Stimulated activated CD8-positive, alpha-beta memory T cell treated with anti-CD3 and anti-CD28 coated beads, Interleukin-2, amount 100 ng/mL, for 48 hours (primary cell): ENCODE measurements at places on chromosomes 16 and 17.

DNA sequence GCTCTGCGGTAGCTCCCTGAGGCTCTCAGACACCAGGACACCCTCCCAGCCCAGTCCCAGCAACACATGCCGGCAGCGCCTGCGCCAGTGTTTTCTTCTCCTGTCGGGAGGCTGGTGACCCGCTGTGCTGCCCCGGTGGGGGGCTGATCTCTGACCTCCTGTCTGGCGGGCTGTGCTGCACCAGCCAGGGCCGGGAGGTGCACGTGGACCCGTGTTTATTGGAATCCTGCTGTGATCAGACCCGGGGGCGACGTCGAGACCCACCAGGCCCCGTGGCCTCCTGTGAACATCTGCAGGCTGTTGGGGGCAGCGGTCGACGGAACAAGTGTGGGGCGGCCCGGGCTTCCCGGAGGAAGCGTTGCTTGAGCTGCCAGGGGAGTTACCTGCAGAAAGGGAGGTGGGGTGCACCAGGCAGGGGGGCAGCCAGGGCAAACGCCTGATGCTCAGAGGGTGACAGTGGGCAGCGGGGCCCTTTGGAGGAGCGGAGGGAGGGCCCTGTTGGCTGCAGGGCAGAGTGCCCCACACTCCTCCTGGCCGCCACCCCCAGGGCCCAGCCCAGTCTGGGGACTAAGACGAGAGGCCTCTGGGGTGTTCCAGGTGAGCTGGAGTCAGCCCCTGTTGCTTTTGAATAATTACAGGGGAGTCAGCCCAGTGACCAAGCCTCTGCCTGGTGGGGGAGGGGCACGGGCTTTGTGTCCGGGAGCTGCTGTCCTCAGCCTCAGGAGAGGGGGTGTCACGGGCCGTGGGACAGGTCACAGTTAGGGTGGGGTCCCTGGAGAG is 2.3 kb upstream of the SSTR5 start:
- DNase-seq: no peak

DNA sequence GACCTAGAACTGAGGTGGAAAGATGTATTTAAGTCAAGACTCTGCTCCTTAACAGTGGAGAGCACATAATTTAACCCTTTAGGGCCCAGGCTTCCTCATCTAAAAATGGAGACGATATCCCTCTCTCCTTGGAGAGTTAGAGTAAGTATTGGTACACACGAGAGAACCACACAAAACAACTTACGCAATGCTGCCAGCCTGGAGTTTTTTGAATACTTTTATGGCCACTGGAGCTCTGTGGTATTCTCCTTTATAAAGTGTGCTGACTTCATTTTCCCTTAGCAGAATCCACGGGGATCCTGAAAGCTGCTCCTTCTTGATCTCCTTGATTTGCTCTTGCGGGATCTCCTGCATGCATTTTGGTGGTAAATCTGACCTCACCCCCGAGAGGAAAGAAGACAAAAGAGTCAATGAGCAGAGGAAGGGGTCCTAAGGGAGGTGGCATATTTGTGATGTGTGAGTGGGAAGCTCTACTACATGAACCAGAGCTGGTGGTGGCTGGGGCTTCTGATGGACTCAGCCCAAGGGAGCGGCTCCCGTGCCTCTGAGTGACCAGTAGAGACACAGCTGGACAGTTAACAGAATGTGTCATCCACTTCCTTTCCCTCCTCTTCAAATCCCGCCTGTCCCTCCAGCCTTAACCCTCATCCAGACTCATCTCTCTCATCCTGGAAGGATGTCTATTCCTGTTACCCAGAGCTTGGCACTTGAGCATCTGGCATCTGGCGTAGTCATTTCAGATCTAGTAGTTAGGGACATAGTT is 9.4 kb downstream of the MLKL start:
- DNase-seq: no peak

DNA sequence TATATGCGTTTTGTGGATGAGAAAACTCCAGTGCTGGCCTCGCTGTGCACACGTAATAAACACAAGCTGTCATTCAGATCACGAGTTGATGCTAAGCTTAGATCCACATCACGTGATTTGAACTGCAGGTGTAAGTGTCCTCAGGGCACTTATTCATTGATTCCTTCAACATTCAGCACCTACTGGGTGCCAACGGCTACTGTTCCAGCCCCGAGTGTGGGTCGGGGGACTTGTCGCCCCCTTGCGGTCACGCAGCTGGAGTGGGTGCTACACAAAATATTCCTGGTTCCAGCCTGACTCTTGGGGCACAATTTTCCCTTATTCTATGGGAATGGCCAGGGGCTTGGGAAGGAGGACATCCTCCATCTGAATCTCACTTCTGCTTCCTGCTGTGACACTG is 29.9 kb upstream of the GINS2 start:
- DNase-seq: no peak

DNA sequence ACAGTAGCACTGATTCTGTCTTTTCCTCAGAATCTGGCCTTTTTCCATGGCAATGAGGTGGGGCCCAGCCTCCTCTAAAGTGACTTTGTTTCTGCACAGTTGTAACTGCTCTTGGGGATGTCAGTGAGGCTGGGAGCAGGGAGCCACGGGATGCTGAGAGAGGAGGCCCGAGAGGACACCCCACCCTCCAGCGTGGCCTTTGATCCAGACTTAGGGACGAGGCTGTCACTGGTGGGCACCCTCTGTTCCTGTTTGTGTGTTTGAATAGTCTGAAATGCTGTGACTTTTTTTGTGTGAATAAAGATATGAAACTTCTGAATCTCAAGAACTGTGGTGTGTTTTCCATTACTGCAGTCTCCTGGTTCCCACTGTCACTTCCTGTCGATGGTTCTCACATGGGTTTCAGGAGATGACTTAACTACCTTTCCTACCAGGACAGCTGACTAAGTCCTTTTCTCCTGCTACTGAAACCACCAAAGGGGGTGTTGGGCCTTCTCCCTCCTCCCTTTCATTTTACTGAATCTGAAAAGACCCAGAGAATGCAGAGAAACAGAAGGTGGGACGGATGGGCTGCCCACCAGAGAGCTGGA is 18.6 kb downstream of the KCTD2 start:
- DNase-seq: no peak

- DNase-seq: no peak
Observed at GRCh38 chr17:47866941-47867340, 16.0 kb upstream of the SP6 start.

DNA sequence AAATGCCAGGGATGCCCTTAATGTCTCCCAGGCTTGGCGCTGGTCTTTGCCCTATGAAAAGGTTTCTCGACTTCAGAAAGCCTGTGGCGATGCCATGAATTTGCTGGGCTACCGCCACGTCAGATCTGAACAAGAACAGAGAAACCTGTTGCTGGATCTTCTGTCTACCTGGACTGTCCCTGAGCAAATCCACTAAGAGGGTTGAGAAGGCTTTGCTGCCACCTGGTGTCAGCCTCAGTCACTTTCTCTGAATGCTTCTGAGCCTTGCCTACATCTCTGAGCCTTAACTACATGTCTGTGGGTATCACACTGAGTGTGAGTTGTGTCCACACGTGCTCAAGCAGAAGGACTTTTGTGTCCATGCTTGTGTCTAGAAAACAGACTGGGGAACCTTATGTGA is 11.4 kb downstream of the CHST4 start:
- peak; percentile 13 for DNase-seq

- DNase-seq: no peak
Observed at GRCh38 chr16:31404353-31405064, 11.4 kb downstream of the ITGAD start.

GRCh38 chr17:78369791-78370381 is 8.6 kb upstream of the PGS1 start:
- no peak for DNase-seq

DNA sequence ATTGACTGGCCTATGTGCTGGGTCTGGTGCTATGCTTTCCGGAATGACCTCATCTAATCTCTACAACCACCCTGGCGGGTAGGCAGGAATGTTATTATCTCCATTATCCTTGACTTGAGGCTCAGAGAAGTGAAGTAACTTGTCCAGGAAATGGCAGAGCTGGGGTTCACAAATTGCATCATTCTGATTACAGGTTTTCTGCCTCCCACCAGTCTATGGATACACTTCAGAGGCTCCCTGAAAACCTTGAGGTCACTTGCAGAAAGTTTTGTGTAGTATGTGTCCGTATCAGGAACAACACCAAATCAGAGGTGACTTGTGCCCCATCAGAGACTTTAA is 19.1 kb downstream of the NOD2 start:
- no peak for DNase-seq

GRCh38 chr17:73404246-73404645 is 92.4 kb upstream of the CDC42EP4 start:
- no peak for DNase-seq

GRCh38 chr16:31438414-31438813 is 4.2 kb downstream of the ZNF843 start:
- DNase-seq: no peak

DNA sequence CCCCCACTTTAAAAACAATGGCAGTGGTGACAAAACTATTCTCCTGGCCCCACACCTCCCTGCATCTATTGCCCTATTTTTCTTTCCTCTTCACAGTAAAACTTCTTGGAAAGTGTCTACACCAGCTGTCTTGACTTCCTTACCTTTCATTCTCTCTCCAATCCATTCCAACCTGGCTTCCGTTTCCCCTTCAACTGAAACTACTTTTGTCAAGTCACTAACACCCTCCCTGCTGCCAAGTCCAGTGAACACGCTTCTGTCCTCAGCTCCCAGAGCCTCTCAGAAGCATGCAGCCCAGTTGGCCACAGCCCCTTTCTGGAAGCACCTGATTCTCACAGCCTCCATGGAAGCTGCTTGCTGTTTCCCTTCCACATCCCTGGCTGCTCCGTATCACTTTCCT is 4.0 kb upstream of the SCN4A start:
- DNase-seq: no peak

- no peak for DNase-seq
Observed at GRCh38 chr17:17684906-17685774, 3.9 kb downstream of the RAI1 start.

DNA sequence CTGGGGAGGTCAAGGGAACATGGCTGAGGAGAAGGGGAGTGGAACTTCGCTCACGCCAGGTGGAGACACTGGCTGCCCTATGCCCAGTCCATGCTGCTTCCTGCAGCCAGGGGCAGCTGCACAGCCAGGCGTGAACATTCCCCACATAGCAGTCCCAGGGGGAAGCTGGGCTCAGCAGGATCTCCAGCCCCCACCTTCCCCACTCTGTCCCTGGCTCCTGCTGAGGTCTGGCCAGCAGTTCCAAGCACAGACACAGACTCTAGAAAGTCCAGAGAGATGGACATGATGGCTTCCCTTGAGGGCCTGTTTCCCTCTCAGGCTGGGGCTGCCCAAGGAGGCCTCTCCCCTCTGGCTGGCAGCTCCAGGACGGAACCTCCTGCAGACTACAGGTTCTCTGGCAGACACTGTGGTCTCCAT is 9.3 kb downstream of the JUP start:
- DNase-seq: no peak

DNA sequence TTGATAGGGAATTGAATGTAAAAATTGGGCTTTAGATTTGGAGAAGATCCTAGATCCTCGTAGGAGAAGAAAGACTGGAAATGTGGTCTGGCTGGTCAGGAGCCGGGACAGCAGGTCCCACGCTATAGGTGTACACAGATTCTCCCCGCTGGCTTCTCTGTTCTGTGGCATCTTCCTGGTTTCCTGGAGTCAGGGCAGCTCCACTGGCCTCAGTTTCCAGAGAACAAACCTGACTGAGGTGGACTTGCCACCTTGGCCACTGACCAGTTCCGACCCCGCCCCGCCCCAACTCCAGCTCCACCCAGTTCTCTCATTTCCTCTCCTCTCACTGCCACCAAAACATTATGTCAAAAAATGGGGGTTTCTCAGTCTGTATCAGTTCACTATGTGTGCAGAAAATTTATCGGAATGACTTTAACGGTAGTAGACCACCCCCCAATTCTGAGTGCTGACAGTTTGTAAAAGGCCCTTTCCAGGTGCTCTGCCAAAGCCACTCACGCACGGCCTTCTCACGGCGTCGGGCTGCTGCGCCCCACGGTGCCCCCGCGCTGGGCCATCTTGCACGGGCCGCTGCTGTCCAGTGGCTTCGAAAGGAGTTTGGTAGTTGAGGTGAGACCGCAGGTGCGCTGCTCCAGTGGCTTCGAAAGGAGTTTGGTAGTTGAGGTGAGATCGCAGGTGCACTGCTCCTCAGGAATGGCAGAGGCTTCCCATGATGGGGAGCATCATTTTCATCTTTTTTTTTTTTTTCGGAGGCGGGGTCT is 161.4 kb upstream of the CHMP6 start:
- no peak for DNase-seq

DNA sequence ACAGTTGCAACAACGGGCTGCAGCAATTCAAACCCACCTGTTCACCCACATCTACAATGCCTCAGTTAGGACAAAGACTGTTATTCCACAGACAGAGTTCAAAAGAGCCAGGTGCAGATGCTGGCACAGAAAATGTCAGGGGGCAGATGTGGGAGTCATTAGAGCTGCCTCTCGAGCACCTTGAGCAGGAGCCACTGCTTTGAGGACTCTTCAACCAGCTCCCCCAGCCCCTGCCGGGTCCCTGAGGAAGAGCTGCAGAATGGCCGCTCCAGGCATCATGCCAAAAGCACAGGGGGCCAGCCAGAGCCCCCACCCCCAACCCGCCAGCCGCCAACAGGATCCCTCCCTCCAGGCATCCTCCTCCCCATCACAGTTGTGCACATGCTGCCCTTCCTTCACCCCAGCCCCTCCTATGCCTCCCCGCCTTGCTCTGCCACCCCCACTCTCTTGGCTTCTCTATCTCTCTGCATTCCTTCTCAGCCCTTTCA is 20.8 kb downstream of the C17orf67 start:
- DNase-seq: no peak

GRCh38 chr16:52035436-52035835 is 511.5 kb downstream of the TOX3 start:
- no peak for DNase-seq

- DNase-seq: no peak
Observed at GRCh38 chr16:50314665-50315064, 48.3 kb downstream of the ADCY7 start.

DNA sequence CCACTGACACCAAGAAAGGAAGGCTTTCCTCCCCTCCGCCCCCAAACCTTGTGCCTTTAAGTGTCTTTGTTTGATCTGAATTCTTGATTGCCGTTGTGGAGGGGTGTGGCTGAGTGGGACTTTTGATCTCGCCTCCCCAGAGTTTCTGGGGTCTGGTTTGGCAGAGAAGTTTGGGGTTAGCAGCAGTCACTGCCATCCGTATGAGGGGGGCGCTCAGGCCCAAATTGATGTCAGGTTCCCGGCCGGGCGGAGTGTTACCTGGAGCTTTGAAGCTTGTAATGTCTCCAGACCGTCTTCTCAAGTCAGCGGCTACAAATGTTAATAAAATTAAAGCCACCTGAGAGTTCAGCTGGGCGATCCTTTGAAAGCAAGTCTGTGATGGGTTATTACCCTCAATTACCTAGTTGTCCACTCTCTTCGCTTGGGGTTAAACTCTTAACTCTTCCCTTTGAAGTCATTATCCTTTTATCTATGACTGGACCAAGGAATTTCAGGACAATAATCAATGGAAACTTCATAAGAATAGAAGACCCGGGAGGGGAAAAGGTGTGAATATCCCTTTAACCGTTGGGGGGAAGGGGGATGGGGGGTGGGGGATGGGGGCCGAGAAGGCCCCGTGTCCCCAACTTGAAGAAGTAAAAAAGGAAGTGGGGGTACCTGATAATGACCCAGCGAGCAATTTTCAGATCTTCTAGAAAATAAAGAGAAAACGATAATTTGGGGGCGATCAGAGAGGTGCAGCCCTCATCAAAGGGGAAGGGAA is 31.8 kb upstream of the AXIN2 start:
- DNase-seq: no peak

- peak; percentile 79 for DNase-seq
Observed at GRCh38 chr16:29811170-29811895, 660 bp upstream of the PRRT2 start.
